ENCODE measurements at places on chromosomes 16 and 17.

DNA sequence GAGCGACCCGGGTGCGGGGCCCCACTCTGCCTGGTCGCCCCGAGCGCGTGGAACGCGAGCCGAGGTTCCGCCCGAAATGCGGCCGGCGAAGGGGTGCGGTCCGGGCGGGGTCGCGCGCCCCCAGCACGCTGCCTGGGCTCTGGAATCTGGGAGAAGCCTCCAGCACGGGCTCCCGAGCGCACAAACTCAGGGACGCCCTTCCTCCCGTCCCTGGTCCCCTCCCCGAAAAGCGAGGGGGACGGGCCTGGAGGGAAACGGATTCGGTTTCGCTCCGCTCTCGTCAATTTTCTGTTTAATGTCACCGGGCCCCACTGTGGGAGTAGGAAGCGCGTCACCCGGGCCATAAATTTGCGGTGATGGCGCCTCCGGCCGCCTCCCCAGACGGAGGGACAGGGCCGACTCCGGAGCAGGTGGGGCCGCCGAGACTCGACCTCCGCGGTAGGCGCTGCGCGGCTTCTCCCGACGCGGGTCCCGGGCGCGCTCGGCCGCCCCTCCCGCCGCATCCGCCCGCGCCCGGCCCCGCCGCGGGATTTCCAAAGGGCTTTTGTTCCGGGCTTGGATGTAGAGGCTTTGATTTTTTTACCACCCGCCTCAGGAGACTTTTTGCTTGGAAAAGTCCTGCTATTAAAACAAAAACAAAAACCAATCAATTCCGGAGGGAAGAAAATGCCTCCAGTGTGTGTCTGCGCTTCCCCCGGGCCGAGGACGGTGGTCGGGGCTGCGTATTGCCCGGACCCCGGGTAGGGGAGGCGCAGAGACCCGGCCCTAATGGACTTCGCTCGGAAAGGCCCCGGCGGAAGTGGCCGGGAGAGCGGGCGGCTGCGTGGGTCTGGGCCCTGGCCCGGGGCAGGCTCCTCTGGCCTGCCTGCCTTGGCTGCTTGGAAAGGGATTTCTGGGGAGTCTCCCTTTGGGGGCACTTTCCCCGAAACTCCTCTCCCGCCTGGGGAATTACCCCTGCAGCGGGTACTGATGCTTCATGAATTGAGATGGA, 7.9 kb upstream of the BAHCC1 start:
- H3K27ac ChIP-seq: no peak overlapping the region
- H3K4me1 ChIP-seq: peaks cover 19% of the 10 kb centered on the region
- no peaks in the 10 kb centered on the region for H3K36me3 ChIP-seq
- peak; percentile 41 for DNase-seq

DNA sequence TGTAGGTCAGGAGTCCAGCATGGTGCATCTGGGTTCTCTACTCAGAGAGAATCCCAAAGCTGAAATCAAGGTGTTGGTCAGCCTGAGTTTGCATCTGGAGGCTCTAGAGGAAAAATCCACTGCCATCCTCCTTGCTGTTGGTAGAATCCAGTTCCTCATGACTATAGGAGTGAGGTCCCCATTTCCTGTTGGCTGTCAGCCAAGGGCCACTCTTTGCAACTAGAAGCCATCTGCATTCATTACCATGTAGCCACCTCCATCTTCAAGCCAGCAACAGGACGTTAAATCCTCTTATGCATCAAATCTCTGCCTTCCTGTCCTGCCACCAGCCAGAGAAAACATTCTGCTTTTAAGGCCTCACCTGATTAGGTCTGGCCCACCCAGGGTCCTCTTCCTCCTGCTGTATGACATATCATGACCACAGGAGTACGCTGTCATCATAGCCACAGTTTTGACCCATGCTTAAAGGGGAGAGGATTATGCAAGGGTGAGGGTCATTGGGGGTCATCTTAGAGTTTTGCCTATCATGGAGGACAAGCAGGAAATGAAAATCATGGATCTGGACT, 40.5 kb downstream of the DNAH9 start:
- no peaks in the 10 kb centered on the region for H3K36me3 ChIP-seq
- DNase-seq: no peak
- no peaks in the 10 kb centered on the region for H3K4me1 ChIP-seq
- no peaks in the 10 kb centered on the region for H3K27me3 ChIP-seq
- H3K27ac ChIP-seq: no peak overlapping the region
- no peak overlapping the region for H3K4me3 ChIP-seq

DNA sequence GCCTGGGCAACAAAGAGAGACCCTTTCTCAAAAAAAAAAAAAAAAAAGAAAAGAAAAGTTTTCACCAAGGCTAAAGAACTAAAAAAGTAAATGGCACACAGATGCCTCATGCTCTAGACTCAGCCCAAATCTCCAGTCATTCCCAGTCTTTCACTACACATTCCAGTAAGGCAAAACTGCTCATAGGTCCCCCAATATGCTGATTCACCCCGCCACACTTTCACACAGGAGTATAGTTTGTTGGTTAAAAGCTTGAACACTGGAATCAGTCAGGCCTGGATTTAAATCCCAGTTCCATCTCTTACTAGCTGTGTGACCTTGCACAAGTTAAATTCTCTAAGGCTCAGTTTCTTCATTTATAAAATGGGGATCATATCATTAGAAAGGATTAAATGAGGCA, 1.9 kb downstream of the PIGS start:
- no peak overlapping the region for H3K27ac ChIP-seq
- DNase-seq: no peak
- H3K4me1 ChIP-seq: peaks cover 41% of the 10 kb centered on the region

DNA sequence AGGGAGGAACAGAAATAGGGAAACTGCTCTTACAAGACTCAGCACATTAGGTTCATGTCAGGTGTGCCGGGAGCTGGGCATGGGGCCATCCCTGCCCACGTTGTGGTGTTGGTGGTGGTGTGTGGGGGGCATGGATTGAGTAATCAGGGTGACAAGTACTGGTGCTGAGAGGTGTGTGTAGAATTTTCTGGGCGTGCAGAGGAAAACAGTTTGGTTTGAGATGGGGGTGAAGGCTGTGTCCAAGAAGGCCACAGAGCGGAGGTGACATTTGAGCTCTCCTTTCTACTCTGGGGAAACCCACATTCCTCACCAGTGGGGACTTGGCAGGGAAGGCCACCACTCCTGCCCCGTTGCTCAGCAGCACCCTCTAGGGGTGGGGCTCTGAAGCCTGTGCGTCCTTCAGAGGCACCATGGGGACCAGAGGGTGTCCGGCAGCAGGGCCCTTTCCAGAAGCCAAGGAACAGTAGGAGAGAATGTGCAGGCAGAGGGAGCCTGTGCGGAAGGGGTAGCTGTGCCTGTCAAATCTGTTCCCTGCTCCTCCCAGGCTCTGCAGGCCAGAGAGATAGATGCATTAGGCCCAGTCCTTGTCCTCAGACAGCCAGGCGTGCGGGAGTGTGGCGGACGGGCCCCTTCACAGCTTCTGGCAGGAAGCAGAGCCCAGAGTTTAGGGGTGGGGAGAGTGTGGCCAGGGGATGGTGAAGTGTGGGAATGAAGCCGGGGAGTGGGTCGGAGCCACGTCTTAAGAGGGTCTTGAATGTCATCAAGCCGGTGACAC, 48.7 kb upstream of the GSE1 start:
- no peak overlapping the region for H3K4me3 ChIP-seq
- H3K27me3 ChIP-seq: no peaks in the 10 kb centered on the region
- peaks cover 3% of the 10 kb centered on the region for H3K4me1 ChIP-seq
- H3K27ac ChIP-seq: no peak overlapping the region
- H3K36me3 ChIP-seq: no peaks in the 10 kb centered on the region

DNA sequence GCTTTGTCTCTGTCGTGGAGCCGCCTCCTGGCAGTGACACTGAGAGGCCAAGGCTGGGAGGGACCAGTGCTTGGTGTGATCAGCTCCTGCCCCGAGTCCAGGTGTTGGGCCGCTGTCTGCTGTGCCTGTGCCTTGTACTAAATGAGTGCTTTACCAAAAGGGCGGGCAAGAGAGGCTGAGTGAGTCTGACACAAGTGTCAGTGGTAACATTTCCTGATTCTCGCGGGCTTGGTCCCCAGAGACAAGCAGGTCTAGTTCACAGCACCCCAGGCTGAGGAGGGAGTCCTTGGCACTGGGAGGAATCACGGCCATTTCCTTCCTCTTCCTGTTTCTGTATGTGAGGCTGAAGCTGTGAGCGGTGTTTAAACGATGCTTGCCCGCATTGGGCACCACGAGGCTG, 30.2 kb downstream of the PLD6 start:
- H3K4me3 ChIP-seq: peak overlapping the region; percentile 4
- no peaks in the 10 kb centered on the region for H3K27me3 ChIP-seq
- peak overlapping the region; percentile 90 for H3K27ac ChIP-seq
- peaks cover 48% of the 10 kb centered on the region for H3K36me3 ChIP-seq

Measured in CD4-positive, CD25-positive, alpha-beta regulatory T cell (primary cell).